D721Med (cell line): ENCODE measurements at places on chromosomes 6 and 20.

DNA sequence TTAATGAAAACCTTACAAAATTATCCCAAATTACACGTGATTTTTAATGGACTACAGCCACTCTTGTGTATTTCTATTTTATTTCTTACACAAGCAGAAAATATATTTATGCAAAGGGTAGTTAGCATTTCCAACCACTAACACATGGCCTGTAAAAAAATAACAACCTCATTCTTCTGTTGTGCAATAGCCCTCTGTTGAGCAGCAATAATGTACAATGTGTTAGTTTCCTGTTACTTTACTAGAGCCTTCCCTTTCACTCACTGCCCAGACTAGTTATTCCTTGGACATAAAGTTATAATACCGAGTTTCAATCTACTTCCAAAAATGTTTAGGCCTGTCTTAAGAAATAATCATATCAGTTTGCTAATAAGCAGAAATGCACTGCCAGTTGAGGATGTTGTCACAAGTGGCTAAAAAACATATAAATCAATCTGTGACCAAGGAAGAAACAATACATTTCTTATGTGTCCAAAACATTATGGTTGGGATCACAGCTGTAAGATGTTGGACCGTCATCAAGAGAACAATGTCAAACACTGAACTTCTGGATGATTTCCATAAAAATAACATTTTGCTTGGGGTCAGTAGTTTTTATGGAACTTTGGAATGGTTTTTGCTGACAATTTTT is 73.6 kb upstream of the RNF146 start:
- no peak for DNase-seq

- no peak for DNase-seq
Measured at GRCh38 chr6:52304983-52305390, 20.4 kb upstream of the MCM3 start.

- DNase-seq = no peak
Measured at GRCh38 chr6:153096031-153096430, 35.1 kb downstream of the RGS17 start.

DNA sequence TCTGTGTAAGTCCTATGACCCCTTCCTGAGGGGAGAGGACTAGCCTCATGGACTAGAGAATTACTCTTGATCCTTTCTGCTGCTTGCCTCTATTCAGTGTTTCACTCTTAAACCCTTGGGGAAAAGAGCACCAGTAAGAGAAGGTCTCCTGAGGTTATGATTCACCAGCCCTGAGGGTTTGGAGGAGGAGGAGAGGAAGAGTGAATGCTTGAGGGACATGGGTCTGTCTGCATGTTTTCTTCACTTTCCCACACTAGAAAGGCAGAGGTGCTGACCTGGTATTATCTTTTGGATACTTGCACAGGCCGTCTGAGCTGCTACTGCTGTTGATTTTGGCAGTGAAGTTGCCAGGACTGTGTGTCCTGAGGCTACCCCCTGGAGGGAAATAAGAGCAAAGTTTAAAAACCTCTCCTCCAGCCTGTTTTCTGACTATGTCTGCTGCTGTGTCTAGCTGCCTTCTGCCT is 78.3 kb downstream of the CD109 start:
- DNase-seq = no peak

DNA sequence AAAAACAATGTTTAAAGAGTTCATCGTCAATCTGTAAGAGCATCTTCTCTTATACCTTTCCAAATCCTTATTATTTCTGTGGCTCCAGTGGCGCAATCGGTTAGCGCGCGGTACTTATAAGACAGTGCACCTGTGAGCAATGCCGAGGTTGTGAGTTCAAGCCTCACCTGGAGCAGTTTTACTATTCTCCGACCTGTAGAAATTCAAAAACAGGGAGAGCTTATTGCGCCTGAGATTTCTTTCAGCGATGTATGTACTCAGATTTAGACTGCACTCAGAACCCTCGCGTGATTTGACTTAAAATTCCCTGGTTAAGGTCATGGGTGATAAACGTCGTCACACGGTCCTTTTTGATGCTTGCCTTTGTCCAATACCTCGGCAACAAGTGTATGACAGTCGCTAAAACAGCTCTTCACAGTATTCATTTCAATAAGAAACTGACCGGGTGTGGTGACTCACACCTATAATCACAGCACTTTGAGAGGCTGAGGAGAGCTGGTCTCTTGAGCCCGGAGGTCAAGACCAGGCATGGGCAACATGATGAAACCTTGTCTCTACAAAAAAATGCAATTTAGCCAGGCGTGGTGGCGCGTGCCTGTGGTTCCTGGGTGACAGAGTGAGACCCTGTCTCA is 11.9 kb downstream of the GPX5 start:
- no peak for DNase-seq

DNA sequence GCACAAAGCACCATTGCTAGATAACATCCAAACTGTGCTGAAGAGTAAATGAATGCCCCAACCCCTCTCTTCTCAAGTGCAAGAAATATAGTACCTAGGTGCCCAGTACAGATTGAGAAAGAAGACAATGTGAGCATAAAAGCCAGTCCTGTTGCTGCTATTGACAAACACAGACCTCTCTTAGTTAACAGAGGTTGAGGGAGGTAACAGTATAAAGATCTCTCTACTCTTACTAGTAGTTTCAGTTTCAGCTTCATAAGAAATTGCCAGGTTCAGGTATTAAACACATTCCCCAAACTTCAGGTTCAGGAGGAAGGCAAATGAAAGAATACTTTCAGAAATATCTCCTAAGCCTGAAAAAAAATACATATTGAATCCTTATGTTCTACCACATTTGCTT is 31.4 kb downstream of the TBC1D32 start:
- no peak for DNase-seq

DNA sequence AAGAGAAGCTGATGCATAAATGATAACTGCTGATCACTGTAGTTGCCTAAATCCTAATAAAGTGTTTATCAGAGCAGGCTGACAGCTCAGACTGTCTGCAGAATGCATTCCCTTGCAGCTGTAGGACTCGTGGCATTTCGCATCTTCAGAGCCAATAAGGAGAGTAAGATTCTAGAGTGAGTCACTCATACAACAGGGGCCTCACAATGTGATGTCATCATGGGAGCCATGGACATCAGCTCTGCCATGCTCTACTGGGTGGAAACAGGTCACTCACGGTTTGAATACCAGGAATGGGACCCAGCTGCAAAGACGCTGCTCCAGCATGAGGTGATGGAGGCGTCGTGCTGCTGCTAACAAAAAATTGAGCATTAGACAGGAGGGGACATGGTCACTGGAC is 7.4 kb downstream of the FAM209B start:
- no peak for DNase-seq

- no peak for DNase-seq
Measured at GRCh38 chr20:44027343-44028002, 112.8 kb downstream of the TOX2 start.

DNA sequence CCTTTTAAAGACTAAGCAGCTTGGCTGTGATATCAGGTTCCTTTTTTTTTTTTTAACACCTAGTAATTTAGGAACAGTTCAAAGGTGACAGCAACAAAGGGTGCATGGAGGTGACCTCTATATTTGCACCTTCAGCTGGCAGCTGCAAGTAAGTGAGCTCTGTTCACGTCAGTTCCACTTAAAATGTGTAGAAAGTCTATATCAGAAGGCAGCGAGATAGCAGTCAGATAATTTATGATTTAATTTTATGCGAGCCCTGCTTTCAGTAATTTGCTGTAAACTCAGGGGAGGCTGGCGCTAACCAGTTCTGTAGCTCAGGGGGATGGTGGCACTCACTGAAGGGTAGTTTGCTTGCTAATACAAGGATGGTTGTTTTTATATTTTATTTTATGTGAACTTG is 602.8 kb upstream of the MMS22L start:
- DNase-seq = no peak

GRCh38 chr6:123316733-123317323 is 319.9 kb downstream of the TRDN start:
- no peak for DNase-seq

DNA sequence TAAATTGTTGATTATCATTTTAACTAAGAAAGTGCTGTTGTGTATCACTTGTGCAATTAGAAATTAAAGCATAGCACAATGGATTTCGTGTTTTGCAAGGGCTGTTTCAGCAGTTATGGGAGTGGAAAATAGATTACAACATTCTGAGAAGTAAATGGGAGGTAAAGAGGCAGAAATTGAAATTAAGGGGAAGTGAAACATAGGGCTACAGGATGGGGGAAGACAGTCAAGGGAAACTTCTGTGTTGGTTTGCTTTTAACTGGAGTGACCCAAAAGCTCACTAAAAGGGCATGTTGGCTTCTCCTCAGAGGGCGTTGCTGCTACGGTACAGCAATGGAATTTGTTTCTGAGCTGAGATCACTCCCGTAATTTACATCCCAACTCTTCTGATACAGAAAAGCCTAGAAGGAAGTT is 147.5 kb downstream of the BCAS1 start:
- DNase-seq = no peak

GRCh38 chr6:81933608-81934051 is 181.1 kb upstream of the TENT5A start:
- no peak for DNase-seq

DNA sequence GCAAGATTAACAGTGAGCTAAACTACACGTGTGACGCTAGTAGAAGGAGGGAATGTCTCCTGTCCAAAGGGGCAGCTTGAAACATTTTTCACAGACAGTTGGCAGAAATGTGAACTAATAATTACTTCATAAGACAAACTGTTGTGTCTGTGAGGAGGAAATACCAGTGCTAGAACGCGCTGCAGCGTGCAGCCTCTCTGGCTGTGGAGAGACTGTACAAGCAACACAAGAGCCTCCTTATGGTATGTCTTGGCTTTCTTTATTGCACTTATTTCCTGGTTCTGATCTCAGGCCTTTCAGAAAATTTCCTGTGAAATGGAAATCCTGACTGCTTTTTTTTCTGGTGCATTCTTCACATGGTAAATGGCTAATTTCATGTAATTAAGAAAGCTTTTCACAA is 25.3 kb upstream of the TIAM2 start:
- DNase-seq = no peak

DNA sequence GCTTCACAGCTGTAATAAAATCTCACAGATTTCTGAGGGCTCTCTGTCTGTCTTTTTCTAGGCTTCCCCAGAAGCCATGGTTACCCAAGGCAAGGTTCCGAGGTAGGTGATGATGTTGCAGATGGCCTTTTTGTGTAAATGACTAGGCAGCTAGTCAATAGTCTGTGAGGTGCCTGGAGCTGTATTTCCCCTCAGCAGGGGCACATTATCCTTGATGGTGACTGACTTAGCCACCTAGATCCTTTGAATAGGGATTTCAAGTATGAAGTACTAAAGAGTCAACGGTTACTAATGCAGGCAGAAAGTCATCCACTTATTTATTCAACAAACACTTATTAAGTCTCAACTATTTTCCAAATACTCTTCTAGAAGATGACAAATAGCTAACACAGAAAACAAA is 49.3 kb upstream of the L3MBTL3 start:
- no peak for DNase-seq

GRCh38 chr6:111531185-111531584 is 48.2 kb upstream of the REV3L start:
- DNase-seq = no peak

DNA sequence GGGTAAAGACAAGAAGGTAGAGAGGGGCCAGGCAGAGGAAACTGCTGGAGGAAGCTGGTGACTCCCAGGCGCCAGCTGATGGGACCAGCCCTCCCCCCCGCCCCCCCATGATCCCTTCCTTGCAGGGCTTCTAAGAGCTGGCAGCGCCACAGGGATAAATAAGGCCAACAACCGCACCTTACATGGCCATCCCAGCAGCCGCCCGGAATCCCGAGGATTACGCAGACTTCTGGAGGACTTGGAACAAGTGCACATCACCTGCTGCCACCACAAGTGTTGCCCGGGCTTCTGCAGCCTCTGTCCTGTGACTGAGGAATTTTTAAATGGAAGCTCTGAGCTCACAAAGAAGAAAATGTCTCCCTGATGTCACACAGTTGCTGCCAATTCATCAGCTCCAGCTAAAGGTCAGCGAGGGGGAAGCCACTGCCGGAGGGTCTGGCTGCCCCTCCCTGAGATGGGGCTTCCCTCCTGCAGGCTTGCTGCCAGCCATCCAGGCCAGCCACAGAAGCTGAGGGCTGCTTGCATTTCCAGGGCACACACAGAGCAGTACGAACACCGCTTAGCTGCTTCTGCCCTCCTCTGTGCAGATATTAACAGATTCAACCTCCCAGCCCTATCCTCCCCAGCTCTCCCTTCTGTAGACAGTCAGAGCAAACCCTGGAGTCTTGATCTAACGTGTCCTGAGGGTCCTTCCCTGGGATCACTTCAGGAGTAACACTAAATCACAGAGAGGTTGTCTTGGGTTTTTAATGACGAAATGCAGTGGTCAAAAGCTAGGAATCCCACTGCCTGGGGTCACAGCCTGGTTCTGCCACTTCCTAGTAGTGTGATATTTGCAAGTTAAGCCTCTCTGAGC is 38.6 kb upstream of the PIM1 start:
- DNase-seq = no peak

DNA sequence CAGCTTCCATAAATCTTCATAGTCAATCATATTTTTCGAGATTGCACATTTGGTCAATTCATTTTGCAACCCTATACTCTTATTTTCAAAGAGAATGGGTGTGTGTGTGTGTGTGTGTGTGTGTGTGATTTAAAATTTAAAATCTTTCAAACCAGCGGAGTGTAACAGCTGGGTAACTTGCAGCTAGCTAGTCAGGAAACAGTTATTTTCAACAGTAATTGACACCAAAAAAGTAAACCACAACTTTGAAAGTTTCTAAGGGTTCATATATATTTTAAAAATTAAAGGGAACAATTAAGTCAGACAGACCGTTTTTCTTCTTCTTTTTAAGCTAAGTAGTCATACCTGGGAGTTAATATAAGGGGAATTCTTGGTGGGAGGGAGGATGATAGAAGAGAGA is 57.0 kb downstream of the PRR18 start:
- no peak for DNase-seq

- DNase-seq = no peak
Measured at GRCh38 chr6:169452869-169453620, 199.4 kb upstream of the THBS2 start.

- DNase-seq = no peak
Measured at GRCh38 chr6:37913210-37913609, 93.7 kb downstream of the ZFAND3 start.

GRCh38 chr6:34664256-34664971 is 32.2 kb downstream of the ILRUN start:
- DNase-seq = no peak

- no peak for DNase-seq
Measured at GRCh38 chr20:48098099-48098498, 312.8 kb upstream of the SULF2 start.

- no peak for DNase-seq
Measured at GRCh38 chr6:50198245-50198644, 148.5 kb upstream of the DEFB112 start.
